ENCODE measurements at places on chromosomes 11 and 22. TPM values are rescaled to one million over a fixed set of nuclear protein-coding genes. Genes with fewer than 3 reads are reported as not detected.
A peak's percentile ranks its signal among the peaks of the same experiment; 100 is the strongest.

- H3K4me1 ChIP-seq = peaks cover 13% of the 10 kb centered on the region
- peaks cover 3% of the 10 kb centered on the region for H3K27me3 ChIP-seq
- no peak for DNase-seq
These were observed 5.9 kb upstream of the RAC2 start for GRCh38 chr22:37249986-37250385.

DNA sequence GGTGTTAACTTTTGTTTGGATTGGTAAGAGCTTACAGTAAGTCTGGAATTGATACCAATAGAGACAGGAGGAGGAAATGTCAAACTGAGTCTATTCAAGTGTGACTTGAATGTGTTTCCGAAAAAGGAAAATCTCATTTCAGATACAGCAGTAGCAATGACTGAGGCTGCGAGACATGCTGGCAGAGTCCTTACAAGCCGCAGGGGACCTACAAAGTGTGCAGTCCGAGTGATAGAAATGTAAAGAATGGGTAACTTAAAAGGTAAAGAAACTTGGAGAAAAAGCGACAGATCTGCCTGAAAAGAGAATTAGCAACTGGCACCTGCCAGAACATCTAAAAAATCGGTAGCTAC lies 444 bp downstream of the CWF19L2 start:
- H3K27ac ChIP-seq = peak overlapping the region; percentile 87
- peak overlapping the region; percentile 91 for H3K4me3 ChIP-seq
- H3K4me1 ChIP-seq = peaks cover 22% of the 10 kb centered on the region

DNA sequence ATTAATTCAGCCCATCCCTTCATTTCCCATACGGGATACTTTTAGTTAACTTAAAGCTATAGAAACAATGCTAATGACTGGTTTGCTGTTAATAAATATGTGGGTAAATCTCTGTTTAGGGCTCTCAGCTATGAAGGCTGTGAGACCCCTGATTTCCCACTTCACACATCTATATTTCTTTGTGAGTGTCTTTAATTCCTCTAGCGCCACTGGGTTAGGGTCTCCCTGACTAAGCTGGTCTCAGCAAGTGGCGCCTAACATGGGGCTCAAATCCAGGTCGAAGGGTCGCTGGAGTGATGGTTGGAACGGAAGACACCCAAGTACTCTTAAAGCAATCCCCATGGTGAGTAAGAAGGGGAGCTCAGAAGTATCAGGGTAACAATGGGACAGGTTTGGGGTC lies 14.4 kb upstream of the OOSP1 start:
- no peak overlapping the region for H3K27ac ChIP-seq
- H3K36me3 ChIP-seq = peaks cover 2% of the 10 kb centered on the region
- H3K4me1 ChIP-seq = no peaks in the 10 kb centered on the region
- H3K4me3 ChIP-seq = no peak overlapping the region
- no peaks in the 10 kb centered on the region for H3K27me3 ChIP-seq
- DNase-seq = no peak

DNA sequence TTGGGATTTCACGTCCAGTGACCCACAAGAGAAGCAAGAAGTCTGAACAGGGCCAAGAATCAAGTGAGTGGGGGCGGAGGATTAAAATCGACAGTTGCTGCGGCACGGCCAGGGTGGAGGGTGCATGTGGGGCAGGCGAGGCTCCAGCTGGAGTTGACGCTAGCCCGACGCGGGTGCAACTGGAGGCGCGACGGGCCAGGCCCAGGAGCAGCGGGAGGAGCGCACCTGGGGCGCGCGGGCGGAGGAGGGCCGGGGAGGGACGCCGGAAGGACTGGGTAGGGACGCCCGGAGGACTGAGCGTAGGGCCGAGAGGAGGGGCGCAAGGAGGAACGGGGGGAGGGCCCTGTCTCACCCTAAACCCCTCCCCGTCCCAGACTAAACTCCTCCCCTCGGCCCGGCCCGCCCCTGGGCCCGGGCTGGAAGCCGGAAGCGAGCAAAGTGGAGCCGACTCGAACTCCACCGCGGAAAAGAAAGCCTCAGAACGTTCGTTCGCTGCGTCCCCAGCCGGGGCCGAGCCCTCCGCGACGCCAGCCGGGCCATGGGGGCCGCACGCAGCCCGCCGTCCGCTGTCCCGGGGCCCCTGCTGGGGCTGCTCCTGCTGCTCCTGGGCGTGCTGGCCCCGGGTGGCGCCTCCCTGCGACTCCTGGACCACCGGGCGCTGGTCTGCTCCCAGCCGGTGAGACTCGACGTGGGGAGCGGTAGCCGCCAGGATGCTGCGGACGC lies at the start of gene IL17RA:
Gene IL17RA, plus strand, starts transcription at position 447 of the 723 bp plus-strand sequence. Its CDS starts 92 bp downstream, at position 539.
- peaks cover 9% of the 10 kb centered on the region for H3K36me3 ChIP-seq
- peaks cover 6% of the 10 kb centered on the region for H3K27me3 ChIP-seq
- peak within 1 kb of the TSS; percentile 92 for H3K27ac ChIP-seq
- H3K4me1 ChIP-seq = peaks cover 39% of the 10 kb centered on the region

DNA sequence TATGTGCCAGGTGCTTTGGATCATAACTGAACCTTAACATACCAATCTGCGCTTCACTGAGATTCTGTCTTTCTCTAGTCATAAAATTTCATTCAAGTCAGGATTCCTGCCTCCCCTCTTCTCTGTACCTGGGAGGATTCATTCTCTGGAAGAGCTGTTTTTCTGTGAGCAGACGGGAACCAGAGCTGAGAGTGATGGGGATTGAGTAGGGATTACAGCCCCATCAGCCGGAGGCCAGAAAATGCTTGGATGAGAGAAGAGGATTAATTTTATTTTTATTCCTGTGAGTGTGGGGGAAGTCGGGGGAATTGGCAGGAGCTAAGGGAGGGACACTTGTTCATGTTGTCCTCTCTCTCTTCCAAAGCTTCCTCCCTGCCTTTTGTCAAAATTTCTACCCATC lies 4.7 kb downstream of the STX3 start:
- H3K27me3 ChIP-seq = no peaks in the 10 kb centered on the region
- no peak for DNase-seq
- H3K27ac ChIP-seq = no peak overlapping the region
- H3K36me3 ChIP-seq = peaks cover 53% of the 10 kb centered on the region
- peaks cover 62% of the 10 kb centered on the region for H3K4me1 ChIP-seq

DNA sequence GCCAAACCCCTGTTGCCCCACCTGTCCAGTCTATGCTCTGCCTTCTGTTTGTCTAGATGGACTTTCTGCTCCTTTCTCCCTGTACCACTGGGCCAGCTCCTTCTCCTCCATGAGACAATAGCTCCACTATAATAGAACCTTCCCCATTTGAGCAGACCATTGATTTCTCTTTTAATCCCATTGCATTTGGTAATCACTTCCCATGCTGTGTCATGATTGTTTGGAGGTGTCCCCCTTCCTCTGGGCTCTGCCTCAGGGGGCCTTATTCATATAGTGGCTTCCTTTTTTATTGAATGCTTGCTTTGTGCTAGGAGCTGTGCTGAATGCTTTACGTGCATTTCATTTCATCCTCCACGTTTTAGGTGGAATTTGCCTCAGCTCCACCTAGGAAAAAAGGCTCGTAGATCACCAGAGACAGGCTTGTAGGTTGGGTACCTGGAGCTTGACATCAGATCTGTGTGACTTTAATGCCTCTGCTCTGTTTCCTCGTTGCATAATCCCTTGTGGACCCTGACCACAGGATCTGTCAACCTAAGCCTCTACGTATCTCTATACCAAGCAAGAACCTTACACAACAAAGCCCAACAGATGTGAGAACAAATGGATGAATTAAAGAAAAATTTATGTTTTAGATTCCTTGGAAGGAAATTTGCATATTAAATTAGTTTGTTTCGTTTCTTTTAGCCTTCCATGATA lies 106.2 kb upstream of the RASSF10 start:
- no peaks in the 10 kb centered on the region for H3K36me3 ChIP-seq
- no peak overlapping the region for H3K27ac ChIP-seq
- H3K4me1 ChIP-seq = peaks cover 4% of the 10 kb centered on the region
- peaks cover 12% of the 10 kb centered on the region for H3K27me3 ChIP-seq
- DNase-seq = no peak

GRCh38 chr11:110130642-110131238 lies 37.5 kb downstream of the ZC3H12C start:
- no peak for DNase-seq
- no peaks in the 10 kb centered on the region for H3K4me1 ChIP-seq
- no peak overlapping the region for H3K27ac ChIP-seq

DNA sequence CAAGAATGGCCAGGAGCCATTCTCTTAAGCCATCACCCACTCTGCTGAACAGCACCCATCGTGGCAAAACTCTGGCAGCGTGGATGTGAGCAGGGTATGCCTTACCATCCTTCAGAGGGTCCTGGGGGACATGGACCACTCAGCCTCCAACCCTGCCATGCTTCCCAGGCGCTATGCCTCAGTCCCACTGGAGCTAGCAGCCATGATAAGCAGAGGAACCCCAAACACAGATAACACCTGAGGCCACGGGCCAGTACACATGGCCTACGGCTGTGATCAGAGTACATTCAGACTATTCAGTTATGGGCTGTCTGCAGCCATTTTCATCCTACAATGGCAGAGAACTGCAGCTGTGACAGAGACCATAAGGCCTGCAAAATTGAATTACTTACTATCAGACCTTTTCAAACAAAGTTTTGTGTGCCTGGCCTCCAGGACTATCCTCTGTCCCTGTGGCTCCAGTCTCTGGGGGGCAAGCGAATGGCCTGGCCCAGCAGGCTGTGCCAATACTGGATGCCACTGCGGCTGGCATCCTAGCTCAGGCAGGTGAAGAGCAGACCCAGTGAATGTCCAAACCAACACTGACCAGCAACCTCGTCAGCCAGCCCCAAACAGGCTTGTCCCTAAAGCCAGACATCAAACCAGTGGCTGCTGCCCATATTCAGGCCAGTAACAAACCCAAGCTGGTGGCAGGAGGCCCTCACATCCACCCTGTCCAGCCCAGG lies 6.9 kb downstream of the ARVCF start:
- H3K36me3 ChIP-seq = no peaks in the 10 kb centered on the region
- DNase-seq = no peak
- peaks cover 6% of the 10 kb centered on the region for H3K27me3 ChIP-seq
- no peak overlapping the region for H3K4me3 ChIP-seq
- H3K4me1 ChIP-seq = peaks cover 7% of the 10 kb centered on the region

DNA sequence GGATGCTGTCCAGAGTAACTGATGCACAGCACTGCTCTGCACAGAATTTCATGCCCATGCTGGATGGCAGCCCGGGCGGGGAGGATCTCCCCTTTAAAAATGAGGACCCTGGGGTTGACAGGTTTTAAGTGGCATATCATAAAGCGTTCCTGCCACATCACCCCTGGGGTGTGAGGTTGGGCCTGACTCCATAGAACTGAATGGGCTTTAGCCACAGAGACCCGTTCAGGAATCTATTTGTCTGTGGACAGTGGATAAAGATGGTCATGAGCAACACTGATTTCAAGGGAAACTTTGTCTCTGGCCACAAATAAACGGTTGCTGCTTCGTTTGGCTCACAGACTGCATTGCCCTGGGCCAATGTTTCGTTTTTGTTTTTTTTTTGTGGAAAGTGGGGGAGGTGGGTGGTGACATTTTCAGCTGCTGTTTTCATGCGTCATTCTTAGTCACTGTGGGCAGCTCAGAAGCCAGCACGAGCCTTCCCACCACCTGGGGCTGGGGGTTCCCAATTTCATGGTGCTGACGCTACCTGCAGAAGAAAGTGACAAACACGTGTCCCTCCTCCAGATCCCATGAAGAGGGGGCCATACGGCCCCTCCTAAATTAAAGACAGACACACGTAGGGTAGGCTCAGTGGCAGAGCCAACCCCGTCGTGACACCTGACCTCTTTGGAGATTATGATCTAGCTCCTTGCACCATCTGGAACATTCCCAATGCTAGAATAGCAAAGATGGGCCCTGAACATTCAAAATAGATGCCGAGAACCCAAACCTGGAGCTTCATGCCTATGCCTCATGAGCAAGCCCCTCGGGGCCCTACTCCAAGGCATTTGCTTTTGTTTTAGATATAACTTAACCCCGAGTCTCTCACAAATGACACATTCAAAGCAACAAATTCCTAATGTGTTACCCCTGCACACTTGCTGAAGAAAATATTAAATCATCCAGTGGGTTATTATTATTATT lies 54.8 kb upstream of the PHF21B start:
- H3K4me1 ChIP-seq = peaks cover 7% of the 10 kb centered on the region
- no peak overlapping the region for H3K27ac ChIP-seq
- no peak overlapping the region for H3K4me3 ChIP-seq
- no peaks in the 10 kb centered on the region for H3K36me3 ChIP-seq

DNA sequence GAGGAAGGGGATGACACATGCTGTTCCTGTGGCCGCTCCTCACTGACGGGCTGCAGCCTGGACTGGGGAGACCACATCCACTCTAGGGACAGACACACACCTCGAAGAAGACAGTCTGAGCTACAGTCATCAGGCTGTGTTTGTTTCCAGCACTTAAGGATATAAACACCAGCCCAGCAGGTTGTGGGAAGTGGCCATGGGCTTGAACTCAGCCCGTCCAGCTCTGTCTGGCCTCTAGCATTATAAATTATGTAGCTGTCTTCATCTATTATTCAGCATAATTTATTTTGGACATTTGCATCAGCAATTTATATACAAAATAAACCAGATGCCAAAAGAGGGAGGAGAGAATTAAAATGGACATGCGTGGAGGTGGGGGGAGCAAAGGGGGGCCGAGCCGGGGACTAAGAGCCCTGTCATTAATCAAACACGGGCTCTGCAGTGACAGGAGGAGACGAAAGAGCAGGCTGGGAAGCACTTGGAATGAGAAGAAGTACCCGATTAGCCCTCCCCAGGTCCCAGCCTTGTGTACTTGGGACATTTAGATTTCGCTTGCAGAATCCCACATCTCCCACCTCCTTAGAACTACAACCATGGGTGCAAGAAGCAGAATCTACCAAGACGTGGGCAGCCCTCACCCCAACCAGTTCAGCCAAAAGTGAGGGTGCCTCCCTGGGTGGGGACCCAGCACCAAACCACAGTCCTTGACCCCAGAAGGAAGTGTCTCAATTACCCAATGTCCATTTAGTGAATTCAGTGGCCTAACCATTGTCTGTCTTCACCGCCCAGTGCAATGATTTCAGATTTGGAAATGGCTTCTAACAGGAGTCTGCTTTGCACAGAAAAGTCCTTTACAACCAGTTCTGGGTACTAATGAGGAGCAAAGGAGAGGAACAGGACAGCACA lies 309.6 kb downstream of the OPCML start:
- no peaks in the 10 kb centered on the region for H3K4me1 ChIP-seq
- H3K36me3 ChIP-seq = no peaks in the 10 kb centered on the region
- DNase-seq = no peak
- H3K4me3 ChIP-seq = no peak overlapping the region
- H3K27me3 ChIP-seq = no peaks in the 10 kb centered on the region

GRCh38 chr22:30882184-30882717 lies 86.3 kb downstream of the MORC2 start:
- H3K27ac ChIP-seq = no peak overlapping the region
- H3K36me3 ChIP-seq = no peaks in the 10 kb centered on the region
- no peak for DNase-seq
- H3K27me3 ChIP-seq = no peaks in the 10 kb centered on the region
- H3K4me3 ChIP-seq = no peak overlapping the region
- peaks cover 2% of the 10 kb centered on the region for H3K4me1 ChIP-seq

GRCh38 chr11:74815966-74816365 lies 67.3 kb downstream of the RNF169 start:
- peaks cover 12% of the 10 kb centered on the region for H3K4me1 ChIP-seq
- DNase-seq = no peak
- H3K36me3 ChIP-seq = peaks cover 49% of the 10 kb centered on the region
- H3K27me3 ChIP-seq = no peaks in the 10 kb centered on the region

- no peaks in the 10 kb centered on the region for H3K27me3 ChIP-seq
- no peaks in the 10 kb centered on the region for H3K4me1 ChIP-seq
- no peak overlapping the region for H3K4me3 ChIP-seq
- peaks cover 3% of the 10 kb centered on the region for H3K36me3 ChIP-seq
- H3K27ac ChIP-seq = no peak overlapping the region
These were observed 87.3 kb downstream of the WNT11 start for GRCh38 chr11:76119032-76119431.

Gene SLC7A4
- total RNA-seq = 0.79 TPM

Gene WT1
- not detected for total RNA-seq

Gene GGTLC3
- not detected for total RNA-seq

Gene OR56B4
- not detected for total RNA-seq

Gene DEFB131B
- not detected for total RNA-seq

Gene CHRM1
- total RNA-seq = not detected

Measured in activated naive CD8-positive, alpha-beta T cell treated with anti-CD3 and anti-CD28 coated beads, Interleukin-2, amount 10 ng/mL, durations not matched to agents 7 days and 5 days (primary cell).